Mesothelial cell of epicardium (in vitro differentiated cells): ENCODE measurements at places on chromosomes 5 and 9. TPM values are rescaled to one million over a fixed set of nuclear protein-coding genes. Genes with fewer than 3 reads are reported as not detected.

GRCh38 chr9:132239518-132239917, 77.7 kb downstream of the NTNG2 start:
- peak overlapping the region; percentile 49 for H3K4me3 ChIP-seq
- H3K36me3 ChIP-seq, result no peaks in the 10 kb centered on the region
- peaks cover 25% of the 10 kb centered on the region for H3K4me1 ChIP-seq
- no peak for DNase-seq
- H3K27me3 ChIP-seq, result peaks cover 25% of the 10 kb centered on the region
- peak overlapping the region; percentile 48 for H3K27ac ChIP-seq

GRCh38 chr9:78682216-78682615, 385.3 kb downstream of the PSAT1 start:
- no peaks in the 10 kb centered on the region for H3K36me3 ChIP-seq
- H3K4me1 ChIP-seq, result no peaks in the 10 kb centered on the region
- H3K4me3 ChIP-seq, result no peak overlapping the region
- H3K27me3 ChIP-seq, result peaks cover 26% of the 10 kb centered on the region
- H3K27ac ChIP-seq, result no peak overlapping the region

GRCh38 chr9:20649381-20649780, 27.1 kb upstream of the MLLT3 start:
- H3K27me3 ChIP-seq, result no peaks in the 10 kb centered on the region
- H3K4me1 ChIP-seq, result no peaks in the 10 kb centered on the region
- no peak overlapping the region for H3K4me3 ChIP-seq

GRCh38 chr9:1837453-1838084, 177.6 kb upstream of the SMARCA2 start:
- H3K27me3 ChIP-seq, result peaks cover 11% of the 10 kb centered on the region
- no peak for DNase-seq
- no peak overlapping the region for H3K27ac ChIP-seq
- H3K36me3 ChIP-seq, result no peaks in the 10 kb centered on the region
- no peaks in the 10 kb centered on the region for H3K4me1 ChIP-seq

DNA sequence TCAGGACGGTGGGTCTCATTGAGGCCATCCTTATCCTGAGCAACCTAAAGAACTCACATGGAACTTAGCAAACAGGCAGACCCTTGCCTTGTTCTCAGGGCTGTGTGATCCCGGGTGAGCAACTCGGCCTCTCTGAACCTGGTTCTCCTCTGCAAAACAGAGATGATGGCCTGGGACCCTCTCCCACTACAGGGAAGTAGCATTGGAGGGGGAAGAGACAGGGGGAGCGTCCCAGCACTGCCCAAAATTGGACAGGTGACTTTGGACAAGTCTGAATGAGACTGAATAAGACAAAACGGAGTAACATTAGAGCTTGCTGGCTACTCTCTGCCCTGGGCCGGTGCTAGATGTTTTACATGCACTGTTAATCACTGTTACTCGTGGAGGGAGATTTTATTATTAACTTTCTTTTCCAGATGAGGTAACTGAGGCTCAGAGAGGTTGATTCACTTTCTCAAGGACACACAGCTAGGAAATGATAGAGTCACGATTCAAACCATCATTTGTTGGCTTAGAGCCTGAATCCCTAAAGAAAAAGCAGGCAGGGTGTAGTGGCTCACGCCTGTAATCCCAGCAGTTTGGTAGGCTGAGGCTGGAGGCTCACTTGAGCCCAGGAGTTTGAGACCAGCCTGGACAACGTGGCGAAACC, 136.4 kb downstream of the C9orf50 start:
- H3K4me1 ChIP-seq, result peaks cover 79% of the 10 kb centered on the region
- H3K27me3 ChIP-seq, result no peaks in the 10 kb centered on the region
- H3K27ac ChIP-seq, result peak overlapping the region; percentile 99

DNA sequence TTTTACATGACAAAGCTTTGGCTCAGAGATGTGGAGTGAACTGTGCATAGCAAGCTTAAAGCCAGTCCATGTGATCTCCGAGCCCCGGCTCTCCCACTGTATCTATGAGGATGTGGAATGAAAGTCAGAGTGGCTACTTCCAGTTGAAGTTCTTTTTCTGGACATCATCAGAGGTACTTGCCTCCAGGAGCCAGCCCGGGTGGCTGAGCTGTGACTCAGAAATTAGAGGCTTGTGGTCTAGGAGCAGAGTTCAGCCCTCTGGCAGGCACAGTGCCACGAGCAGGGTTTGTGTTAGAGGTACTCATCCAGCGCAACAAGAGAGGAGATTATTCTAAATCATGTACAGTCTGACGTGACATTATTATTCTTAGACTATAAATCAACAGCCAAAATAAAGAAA, 322.5 kb downstream of the CDK5RAP2 start:
- no peak overlapping the region for H3K27ac ChIP-seq
- H3K4me1 ChIP-seq, result no peaks in the 10 kb centered on the region
- no peaks in the 10 kb centered on the region for H3K36me3 ChIP-seq
- H3K27me3 ChIP-seq, result peaks cover 32% of the 10 kb centered on the region
- no peak for DNase-seq

- no peaks in the 10 kb centered on the region for H3K27me3 ChIP-seq
- H3K4me3 ChIP-seq, result no peak overlapping the region
- H3K36me3 ChIP-seq, result no peaks in the 10 kb centered on the region
- DNase-seq, result no peak
- no peak overlapping the region for H3K27ac ChIP-seq
These were observed 90.7 kb downstream of the PPARGC1B start for GRCh38 chr5:149820536-149821510.

DNA sequence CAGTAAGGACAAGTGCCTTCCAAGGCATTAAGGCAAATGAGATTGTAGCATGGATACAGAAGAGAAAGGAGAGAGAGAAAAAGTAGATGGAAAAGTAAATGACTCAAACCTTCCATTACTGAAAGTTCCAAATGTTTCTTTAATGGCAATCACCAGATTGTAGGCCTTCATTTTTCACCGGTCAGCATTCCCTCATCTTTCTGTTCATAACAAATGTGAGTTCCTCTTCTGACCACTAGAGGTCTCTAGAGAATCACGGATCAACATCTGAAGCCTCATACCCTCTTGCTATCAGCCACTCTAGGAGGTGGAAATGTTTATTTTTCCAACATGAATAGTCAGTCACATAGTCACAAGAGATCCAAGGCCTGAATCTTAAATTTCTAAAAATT, 73.6 kb upstream of the RPS23 start:
- H3K4me3 ChIP-seq, result no peak overlapping the region
- H3K27me3 ChIP-seq, result no peaks in the 10 kb centered on the region
- no peak for DNase-seq
- peaks cover 18% of the 10 kb centered on the region for H3K4me1 ChIP-seq
- no peaks in the 10 kb centered on the region for H3K36me3 ChIP-seq
- peak overlapping the region; percentile 7 for H3K27ac ChIP-seq

DNA sequence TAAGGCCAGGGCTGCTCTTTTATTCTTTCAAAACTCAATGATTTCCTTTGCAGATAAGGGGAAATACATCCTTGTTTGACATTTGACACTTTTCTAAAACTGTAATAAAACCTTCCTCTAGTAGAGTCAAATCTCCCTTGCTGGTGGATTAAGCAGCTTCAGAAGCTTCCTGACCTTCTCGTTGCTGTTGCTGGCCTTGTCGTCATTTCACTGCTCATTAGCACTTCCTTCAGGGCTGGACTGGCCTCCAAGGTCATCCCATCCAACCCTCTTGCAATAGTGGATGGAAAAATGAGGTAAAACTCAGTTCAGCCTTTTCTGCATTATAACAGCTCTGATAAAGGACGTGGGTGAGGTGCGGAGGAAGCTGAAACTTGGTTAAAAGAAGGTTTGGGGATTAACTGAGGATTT, 1.1 kb upstream of the ADAMTSL1 start:
- H3K27ac ChIP-seq, result peak overlapping the region; percentile 55
- peaks cover 43% of the 10 kb centered on the region for H3K4me1 ChIP-seq
- H3K27me3 ChIP-seq, result no peaks in the 10 kb centered on the region
- no peak for DNase-seq
- H3K36me3 ChIP-seq, result no peaks in the 10 kb centered on the region

Gene LPAR1
- total RNA-seq, result 34.3 to 40.3 TPM (median 39.6 TPM) in 3 replicates

Gene RASGRF2
- total RNA-seq, result 4.5 to 5.7 TPM (median 5.5 TPM) in 3 replicates
